ENCODE measurements at places on chromosomes 2 and 18.
A peak's percentile ranks its signal among the peaks of the same experiment; 100 is the strongest.

DNA sequence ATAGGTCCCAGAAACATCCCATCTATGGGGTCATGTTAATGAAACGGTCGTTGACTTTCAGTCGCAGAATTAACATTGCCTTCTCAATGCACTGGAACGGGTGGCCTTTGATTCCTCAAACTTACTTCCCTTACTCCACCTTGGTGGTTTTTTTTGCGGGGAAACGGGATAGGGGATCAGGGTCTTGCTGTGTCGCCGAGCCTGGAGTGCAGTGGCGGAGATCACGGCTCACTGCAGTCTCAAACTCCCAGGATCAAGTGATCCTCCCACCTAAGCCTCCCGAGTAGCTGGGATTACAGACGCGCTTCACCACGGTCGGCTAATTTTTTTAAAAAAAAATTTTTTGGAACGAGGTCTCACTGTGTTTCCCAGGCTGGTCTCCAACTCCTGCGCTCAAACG is 754 bp downstream of the ATG16L1 start:
- DNase-seq, result no peak

GRCh38 chr2:177296040-177296439 is 31.5 kb upstream of the NFE2L2 start:
- no peak for DNase-seq

DNA sequence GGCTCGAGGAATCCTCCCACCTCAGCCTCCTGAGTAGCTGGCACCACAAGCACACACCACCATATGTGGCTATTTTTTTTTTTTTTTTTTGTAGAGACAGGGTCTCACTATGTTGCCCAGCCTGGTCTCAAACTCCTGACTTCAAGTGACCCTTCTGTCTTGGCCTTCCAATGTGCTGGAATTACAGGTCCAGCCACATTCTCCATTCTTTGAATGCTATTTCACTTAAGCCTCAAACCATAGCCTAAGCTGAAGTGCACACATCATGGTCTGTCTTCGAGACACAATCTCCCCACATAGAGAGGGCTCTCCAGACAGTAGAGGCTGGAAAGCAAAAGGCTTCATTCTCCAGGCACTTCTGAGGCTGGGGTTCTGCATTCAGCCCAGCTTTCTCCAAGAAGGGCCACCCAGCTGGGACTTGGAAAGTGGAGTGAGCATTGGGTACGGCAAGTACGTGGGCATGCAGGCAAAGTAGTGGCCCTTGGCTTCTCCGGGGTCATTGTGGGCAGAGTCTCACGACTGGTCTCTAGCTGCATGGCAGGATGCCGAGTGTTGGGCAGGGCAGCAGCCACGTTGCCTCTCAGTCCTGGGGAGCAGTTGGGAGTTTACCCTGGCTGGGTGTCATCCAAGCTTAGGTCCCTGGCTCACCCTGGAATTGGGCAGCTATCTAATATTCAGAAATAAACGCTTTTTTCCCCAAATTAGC is 78.2 kb upstream of the SMAD7 start:
- no peak for DNase-seq

GRCh38 chr18:35470435-35470834 is 27.3 kb downstream of the INO80C start:
- DNase-seq, result no peak

DNA sequence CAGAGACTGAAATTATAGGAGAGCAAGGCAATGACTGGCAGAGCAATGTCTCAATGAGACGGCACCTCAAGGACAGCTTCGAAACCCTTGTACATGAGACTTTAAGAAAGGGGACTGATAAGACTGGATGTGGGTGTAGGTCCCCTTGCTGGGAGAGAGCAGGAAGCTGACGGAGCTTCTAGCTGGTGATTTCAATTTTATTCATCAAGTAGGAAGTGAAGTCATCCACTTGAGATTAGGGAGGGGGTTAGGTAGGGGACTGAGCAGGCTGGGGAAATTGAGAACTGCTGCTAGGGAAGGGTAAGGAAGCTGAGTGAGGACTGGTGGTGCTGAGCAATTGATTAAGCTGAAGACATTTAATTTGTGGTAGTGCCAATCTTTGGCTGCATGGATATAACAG is 99.5 kb upstream of the ITGB6 start:
- no peak for DNase-seq

DNA sequence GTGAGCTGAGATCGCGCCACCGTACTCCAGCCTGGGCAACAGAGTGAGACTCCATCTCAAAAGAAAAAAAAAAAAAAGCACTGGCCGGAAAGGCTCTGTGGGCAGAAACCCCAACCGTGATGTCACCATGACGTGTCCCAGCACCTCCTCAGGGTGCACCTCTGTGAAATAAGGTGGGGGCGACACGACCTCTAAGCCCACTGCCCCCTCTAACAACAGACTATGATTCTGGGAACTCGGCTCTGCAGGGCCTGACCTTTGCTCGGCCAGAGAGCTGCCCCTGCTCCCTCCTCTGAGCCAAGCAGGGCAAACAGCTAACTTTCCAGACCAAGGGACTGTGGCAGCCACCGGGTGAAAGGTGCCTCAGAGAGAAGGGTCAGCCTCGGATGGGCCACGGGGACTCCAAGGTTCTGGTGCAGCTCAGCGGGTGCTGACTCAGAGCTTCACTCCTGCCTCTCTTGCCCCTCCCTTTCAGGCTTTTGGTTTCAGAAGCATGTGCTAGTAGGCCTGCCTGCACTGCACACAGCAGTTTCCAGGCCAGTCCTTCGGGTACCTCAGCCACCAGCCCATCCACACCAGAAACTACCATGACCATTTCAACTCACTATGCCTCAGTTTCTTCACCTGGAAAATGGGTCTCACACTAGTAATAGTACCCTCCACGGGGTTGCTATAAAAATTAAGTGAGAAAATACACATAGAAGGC is 8.0 kb downstream of the TMBIM1 start:
- DNase-seq, result peak; percentile 25

GRCh38 chr18:12306752-12307700 is 1.0 kb upstream of the TUBB6 start:
- no peak for DNase-seq

GRCh38 chr18:56575819-56576663 is 62.4 kb downstream of the TXNL1 start:
- no peak for DNase-seq

DNA sequence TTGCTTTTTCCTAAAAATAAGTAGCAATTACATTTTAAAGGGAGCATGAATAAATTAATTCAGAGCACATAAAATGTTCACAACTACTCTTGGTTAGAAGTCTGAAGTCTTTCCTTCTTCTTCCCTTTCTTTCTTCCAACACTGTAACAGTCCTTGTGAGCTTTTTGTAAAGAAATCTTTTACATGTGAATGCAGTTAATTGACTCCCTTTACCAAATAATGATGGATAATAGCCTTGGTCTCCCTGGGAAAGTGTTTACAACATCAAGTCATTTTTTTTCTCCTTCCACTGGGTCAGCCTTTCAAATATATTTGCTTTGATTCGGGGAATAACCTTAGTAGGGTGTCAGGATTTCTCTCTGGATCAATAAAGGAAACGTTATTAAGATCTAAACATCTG is 39.1 kb downstream of the CALCRL start:
- DNase-seq, result no peak

DNA sequence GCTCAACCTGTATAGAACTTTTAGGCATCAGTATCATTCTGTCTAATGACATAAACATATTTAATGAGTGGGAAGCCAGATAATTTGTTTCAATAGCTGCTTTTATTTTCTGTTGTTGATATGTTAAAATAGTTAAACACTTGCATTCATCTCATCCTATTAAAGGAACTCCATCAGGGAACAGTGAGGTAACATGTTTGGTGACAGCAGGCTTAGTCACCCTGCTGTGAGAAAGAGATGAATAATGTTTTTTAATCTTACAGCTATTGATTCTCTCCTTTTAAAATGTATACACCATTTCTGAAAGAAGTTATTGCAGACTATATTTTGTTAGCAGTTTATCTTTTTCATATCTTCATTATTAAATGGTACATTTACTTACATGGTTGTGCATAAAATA is 123.3 kb upstream of the CWC22 start:
- DNase-seq, result no peak

GRCh38 chr2:101921319-101921952 is 70.3 kb upstream of the IL1R2 start:
- DNase-seq, result no peak

DNA sequence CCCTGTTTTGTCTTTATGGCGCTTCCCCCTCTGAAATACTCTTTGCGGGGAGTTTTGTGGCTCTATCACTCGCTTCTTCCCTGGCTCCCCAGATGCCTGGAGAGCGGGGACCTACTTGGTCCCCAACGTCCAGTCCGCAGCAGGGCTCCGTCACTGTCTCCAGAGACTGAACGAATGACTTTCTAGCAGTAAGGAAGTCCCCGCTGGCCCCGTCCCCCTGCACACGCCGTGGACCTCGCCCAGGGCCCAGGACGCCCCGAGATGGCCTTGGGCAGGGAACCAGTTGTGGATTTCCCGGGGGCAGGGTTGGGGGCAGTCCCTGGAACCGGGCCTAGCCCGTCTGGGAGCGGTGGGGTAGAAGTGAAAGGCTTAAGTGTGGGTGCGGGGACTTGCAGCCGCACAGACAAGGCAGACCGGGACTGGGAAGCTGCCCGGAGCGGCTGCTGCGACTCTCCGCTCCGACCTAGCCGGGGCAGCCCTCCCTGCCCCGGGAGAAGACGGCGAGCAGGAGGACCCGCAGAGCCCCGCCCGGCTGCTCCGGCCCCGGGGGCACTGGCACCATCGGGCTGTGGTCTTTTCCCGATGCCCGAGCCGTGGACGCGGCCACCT is 821 bp upstream of the EPHA4 start:
- DNase-seq, result no peak

DNA sequence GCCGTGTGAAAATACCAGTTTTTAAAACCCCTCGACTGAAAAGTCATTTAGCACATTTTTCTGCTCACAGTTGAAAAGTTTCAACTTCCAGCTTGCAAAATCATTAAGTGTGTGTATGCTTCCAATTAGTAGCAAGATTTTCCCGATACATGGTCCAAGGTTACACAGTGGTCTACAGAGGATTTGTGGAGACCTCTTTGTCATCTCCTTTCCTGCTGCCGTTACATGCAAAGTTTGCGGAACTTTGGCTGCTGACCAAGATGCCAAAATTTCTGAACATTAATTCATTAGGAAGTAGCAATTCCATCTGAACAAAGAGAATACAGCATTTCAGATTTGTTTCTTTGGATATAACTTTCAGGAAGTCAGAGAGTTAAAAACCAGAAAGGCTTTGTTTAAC is 474.6 kb downstream of the PLCL1 start:
- no peak for DNase-seq

- no peak for DNase-seq
Measured at GRCh38 chr18:44988821-44989587, 308.3 kb downstream of the SETBP1 start.

GRCh38 chr2:237210297-237210696 is 124.6 kb downstream of the COPS8 start:
- DNase-seq, result no peak

- DNase-seq, result no peak
Measured at GRCh38 chr2:239918749-239919148, 106.4 kb downstream of the NDUFA10 start.

DNA sequence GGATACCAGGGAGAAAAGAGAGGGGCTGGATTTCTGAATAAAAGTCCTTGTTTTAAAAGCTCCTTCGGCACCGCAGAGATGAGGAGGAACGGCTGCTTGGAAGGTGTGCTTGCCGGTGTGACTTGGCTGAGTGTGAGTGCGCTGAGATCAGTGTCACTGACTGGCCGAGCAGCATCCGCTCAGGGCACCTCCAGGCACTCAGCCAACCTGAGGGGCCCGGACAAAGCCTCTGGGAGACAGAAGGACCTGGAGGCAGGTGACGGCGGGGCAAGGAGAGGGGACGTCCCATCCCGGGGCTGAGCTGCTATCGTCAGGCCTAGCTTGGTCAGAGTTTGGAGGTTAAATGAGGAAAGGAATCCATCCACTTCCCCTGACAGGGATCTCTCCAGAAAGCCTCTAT is 16.8 kb upstream of the ALLC start:
- DNase-seq, result no peak

GRCh38 chr2:21314322-21314835 is 190.6 kb downstream of the TDRD15 start:
- DNase-seq, result no peak

DNA sequence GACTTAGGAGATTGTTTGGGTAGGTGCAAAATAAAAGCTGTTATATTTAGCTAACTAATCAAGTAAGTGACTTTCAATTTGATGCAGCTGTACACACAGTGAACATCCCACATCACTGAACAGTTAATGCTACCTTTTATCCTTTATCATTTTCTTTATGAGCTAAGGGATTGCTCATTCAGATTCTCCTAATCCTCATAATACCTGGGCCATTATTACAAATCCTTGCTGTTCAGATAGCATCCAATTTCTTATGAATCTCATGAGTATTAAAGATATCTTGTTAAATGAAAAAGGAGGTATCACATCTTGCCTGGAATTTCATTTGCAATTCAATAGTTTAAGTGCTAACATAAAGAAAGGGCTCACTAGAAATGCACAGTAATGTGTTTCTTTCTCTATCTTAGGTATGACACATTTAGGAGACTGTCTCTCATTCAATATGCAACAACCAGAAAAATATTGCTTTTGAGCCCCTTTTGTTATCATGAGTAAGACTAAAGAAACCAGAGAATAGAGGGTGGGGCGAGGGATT is 918.5 kb downstream of the CBLN2 start:
- DNase-seq, result no peak

- no peak for DNase-seq
Measured at GRCh38 chr2:173210270-173211196, 134.9 kb downstream of the MAP3K20 start.

GRCh38 chr2:154198866-154199265 is 327.1 kb downstream of the GALNT13 start:
- no peak for DNase-seq

- DNase-seq, result no peak
Measured at GRCh38 chr2:45802499-45803138, 151.1 kb downstream of the PRKCE start.

GRCh38 chr2:30231996-30232800 is 864 bp downstream of the LBH start:
- DNase-seq, result peak; percentile 50

- DNase-seq, result no peak
Measured at GRCh38 chr2:73297151-73297559, 3.8 kb upstream of the EGR4 start.

GRCh38 chr18:37225279-37225678 is 340.3 kb downstream of the CELF4 start:
- no peak for DNase-seq

GRCh38 chr18:57146956-57147636 is at the start of gene BOD1L2:
TSS of gene BOD1L2 (plus strand) at chr18:57147087. CDS start at chr18:57147313, 226 bp downstream.
- no peak for DNase-seq

Data from stimulated activated CD8-positive, alpha-beta memory T cell treated with anti-CD3 and anti-CD28 coated beads, Interleukin-7, amount 100 ng/mL, for 1 hour (primary cell).